ENCODE measurements at places on chromosomes 5 and 9.

DNA sequence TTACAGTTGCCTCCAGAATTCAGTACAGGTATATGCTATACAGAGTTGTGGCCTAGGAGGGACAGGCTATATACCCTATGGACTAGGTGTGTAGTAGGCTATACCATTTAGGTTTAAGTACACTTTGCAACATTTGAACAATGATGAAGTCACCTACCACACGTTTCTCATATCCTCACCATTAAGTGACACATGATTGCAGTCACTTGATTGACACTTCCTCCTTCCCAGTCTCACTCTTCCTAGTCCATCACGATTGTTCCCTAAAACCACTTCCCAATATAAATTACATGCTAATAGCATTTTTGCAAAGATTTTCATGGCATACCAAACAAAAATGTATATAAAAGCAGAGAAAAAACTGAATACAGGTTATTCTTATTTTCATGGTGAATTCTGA lies 312.2 kb downstream of the EPB41L4A start:
- no peak for DNase-seq

GRCh38 chr5:83022334-83022733 lies 54.9 kb downstream of the TMEM167A start:
- no peak for DNase-seq

- DNase-seq, result no peak
Measured at GRCh38 chr5:148858106-148858505, 31.7 kb downstream of the ADRB2 start.

DNA sequence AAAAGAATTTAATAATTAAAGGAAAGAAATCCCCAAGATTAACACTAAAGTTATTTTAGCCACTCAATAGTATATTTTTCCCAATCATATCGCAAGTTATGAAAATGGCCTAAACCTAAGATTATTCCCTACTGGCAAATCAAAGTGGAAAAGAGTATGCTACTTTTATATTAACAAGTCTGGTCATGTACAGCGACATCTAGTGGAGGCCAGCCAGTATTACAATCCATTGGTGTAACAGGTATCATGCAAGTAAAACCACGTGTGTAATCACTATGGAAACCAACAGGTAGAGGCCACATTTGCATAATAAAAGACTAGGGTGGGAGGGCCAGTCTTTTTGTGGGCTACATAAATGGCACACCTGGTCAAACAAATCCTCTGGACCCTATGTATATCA lies 976.4 kb upstream of the CDH9 start:
- DNase-seq, result no peak

GRCh38 chr5:147234825-147235635 lies at the start of gene STK32A:
Gene STK32A (plus strand): TSS chr5:147235026. CDS start chr5:147239635, 4,609 bp downstream.
- no peak for DNase-seq

GRCh38 chr9:87137718-87138117 lies 190.4 kb upstream of the GAS1 start:
- no peak for DNase-seq

DNA sequence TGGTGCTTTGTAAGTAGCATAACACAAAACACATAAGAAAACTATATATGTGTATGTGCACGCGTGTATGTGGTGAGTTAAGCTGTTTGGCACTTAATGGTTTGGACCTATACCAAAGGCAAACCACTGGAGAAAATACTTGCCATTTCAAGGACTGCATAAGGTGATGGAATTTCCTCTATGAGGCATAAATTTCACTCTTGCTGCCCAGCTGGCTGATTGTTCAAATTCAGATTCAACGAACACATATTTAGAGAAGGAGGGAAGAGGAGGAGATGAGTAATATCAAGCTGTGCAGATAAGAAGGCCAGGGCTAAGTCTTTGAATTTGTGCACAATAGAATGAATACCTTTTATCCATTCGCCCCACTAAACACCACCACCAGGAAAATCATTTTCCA lies 470.6 kb upstream of the MPDZ start:
- no peak for DNase-seq

DNA sequence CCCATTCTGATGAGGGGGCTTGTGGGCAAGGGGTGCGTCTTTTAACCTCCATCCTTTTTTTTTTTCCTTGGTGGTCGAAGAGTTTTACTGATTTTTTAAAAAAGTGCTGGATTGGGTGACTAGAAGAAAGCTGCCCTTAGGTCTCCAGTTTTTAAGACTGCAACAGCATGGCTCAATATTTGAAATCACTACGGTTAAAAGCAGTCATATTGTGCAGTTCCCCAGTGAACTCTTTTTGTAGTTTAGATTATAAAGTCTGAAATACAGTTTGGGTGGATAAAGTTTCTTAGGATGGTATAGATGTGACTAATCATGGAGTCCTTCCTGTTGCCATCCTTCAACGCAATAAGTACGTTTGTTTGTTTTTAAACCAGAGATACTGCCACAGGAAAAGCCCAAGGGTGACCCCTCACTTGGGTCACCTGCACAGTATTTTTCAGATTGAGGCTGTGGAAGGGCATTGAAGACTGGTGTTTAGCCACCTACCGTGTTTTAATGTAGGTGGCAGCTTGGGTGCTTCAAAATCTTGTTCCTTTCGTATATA lies 520 bp upstream of the DHFR start:
- DNase-seq, result no peak

DNA sequence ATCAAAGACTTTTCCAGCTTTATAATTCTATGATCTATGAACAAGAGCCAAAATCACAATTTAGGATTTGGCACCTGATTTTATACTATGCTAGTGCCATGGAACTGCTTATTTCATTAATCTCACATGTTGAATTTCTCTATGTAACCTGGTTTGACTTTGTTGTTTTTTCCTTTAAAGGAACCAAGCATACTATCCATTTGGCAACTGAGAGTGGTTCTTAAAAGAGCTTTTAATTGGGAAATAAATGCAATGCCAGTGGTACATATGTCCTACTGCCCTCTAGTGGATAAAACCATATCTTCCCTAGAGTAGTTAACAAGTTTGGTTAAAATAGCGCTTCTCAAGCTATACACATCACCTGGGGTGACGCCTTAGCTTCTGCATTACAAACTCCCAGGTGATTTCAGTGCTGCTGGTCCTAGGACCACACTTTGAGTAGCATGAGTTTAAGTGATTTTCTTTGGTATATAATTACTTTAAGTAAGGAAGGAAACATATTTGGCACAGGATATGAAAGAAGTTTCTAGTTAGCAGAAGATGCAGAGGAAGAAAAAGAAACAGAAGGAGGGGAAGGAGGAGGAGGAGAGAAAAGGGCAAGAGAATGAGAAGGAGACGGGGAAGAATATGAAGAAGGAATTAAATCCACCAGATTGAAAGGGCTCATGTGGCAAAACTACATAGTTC lies 56.8 kb downstream of the FGF10 start:
- no peak for DNase-seq

DNA sequence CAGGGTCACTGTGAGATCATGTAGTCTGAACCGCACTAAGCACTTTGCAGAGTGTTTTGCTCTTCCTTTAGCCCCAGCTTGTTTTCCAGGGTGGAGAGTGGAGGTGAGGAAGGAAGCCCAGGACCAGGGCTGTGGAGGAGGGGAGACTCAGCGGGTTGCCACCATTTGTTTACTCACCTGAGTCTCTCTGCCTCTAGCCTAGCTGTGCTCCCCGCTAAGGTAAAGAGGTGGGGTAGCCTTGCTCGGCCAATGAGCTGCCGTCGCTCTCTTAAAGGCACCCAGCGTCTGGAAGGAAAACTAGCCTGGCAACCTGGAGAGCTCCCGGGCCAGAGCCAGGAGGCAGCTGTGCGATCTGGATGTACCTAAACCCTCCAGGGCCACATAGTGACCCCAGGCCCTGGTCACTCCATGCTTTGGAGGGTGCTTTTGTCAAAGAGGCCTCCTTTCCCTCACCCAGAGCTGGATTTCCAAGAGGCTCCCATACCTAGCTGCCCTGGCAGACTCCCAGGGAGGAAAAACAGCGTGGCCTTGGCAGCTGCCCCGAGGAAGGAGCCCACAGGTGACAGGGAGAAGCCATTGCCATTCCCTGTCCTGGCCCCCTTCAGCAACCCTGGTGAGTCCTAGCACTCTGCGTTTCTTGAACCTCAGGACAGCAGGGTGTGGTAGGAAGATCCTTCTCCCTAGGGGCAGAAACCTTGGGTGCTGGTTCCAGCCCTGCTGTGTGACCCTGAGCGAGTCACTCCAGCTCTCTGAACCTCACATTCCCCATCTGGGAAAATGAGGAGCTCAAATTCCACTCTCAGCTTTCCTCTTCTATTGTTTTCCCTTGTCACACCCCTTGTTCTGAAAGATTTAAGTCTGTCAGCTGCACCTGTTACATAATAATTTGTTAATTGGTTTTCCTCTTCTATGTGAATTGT lies 42.4 kb upstream of the LARP1 start:
- DNase-seq, result no peak

DNA sequence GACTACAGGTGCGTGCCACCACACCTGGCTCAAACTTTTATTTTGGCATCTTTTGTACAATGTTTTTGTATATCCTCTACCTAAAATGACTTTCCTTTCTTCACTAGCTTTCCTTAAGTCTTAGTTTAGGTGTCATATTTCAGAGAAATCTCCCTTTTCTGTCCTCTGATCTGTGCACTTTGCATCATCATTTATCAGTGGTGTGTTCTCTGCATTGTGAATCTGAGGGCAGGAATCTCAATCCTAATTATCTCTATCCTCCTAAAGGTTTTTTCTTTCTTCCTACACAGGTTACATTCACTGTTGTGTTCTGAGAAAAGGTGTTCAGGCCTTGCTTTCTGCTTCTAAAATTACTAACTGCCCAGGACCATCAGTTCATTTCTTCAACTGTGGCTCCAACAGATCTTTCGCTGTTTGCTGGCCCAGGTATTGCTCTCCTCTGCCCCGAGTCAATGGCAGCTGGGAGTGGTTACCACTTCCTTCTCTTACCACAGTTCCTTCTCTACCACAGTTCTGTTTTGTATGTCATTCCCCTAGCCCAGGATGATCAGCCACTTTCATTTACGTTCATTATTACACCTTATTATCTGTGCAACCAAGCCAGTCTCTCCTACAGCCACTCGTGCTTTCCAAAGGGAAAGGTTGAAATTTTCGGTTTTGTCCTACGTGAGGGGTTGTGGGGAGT lies 14.0 kb downstream of the TGFBR1 start:
- DNase-seq, result peak; percentile 43

DNA sequence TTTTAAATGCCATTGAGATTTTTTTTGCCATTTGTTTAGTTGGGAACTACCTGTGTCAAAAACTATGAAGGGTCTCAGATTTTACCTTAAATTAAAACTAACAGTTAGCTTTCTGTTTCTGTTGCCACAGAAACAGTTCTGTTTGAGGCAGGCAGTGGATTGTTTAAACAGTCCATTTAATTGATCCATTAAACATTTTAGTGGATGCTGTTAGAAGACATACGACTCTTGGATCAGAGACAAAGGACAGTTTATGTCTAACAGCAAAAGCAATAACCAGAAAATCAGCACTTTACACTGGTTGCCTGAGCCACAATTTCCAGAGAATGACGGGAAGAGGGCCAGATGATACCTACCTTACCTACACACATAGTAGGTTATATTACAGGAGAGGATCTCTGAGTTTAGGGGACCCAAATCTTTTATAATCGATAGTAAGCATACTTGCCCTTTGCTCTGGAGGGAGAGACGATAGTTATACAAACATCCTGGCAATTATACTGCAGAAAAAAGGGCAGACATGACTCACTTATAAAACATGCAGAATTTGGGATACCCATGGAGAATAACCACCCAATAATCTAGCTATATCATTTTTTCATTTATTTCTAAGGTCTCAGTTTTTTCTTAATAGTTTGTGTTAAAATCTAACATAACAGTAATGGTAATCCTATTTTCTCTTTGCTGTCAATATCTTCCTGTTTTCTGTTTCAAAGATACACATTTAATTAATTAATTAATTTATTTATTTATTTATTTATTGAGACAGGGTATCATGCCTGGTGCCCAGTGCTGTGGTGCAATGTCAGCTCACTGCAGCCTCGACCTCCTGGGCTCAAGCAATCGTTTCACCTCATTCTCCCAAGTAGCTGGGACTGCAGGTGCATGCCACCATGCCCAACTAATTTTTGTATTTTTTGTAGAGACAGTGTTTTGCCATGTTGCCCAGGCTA lies 136.7 kb upstream of the TNFAIP8 start:
- no peak for DNase-seq

GRCh38 chr5:28483327-28484025 lies 1445.1 kb upstream of the CDH9 start:
- no peak for DNase-seq

DNA sequence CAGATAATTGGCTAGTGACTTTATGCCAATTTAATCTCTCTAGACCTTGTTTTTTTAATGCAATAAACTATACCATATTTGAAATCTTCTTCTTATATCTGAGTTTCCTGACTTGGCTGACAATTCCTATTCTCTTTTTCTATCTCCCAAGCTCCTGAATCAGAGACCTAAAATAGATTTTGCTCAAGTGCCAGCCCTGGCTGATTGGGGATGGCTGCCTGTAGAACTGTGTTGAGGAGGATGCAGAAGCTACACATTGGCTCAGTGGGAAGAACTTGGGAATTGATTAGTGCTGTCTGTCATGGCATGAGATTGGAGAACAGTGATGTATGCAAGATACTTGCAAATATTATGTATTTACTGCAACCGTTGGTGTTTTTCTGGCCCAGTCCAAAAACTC lies 132.8 kb downstream of the INSYN2B start:
- no peak for DNase-seq

DNA sequence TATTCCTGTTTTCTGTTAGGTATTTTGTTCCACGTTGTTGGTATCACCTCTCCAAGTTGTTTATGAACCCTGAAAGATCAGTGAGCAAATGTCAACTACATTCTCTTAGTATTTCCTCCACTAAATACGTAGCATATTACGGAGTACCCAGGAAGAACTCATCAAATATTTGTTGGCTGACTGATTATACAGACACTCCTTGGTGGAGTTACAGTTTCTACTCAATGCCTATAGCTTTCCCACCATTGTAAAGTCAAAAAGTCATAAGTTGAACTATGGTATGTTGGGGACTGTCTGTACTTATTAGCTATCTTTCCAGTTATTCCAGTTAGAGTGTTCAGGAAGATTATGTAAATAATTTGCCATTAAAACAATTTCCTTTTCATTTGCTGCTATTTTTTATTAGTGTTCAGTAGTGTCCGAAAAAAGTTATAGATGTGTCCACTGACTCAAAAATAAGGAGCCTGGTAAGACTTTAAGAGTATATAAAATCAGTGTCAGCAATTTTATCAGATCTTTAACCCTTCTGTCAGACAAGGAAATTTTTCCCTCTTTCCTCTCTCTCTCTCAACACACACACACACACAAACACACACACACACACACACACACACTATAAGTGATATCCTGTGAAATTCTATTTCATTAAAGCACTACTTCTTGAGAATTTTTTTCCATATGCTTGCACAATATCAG lies 6.8 kb upstream of the APBA1 start:
- DNase-seq, result no peak

GRCh38 chr5:57407391-57407790 lies 75.2 kb downstream of the ACTBL2 start:
- DNase-seq, result no peak
